CD8-positive, alpha-beta T cell (primary cell): ENCODE measurements at places on chromosomes 2 and 18.

- DNase-seq, result no peak
These were observed 29.9 kb upstream of the ALKAL2 start for GRCh38 chr2:317501-318424.

- DNase-seq, result no peak
These were observed 599.5 kb upstream of the ZNF804A start for GRCh38 chr2:183998797-183999190.

DNA sequence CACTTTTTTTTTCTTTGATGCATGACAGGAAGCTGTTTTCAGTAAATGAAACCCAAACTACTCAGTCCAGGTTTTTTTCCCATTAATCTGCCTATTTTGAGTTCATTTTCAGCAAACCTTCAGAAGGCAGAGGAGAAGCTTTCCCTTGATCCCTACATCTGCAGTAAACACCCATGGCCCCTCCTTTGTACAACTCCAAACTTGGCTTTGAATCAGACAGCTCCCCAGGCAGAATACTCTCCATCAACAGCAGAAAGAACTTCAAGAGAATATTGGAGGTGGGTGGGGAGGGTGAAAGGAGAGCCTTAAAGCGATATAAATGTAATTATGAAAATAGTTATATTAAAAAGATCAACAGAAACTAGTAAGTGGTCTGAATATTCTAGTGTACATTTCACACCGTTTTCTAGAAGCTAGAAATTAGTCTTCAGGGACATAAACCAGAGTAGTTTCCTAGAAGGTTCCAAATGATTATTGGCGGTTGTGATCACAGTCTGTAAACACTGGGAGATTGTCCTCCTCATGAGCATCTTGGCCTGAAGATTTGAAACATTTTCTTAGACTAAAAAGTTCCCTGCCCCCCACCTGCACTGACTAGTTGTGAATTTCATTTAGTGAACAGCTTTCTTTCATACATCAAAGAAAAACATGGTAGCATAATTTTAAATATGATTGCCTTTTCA, 75.1 kb upstream of the STK39 start:
- DNase-seq, result no peak

- no peak for DNase-seq
These were observed 29.7 kb downstream of the TWSG1 start for GRCh38 chr18:9364242-9364641.

- no peak for DNase-seq
These were observed 10.3 kb upstream of the KYNU start for GRCh38 chr2:142867136-142867535.

DNA sequence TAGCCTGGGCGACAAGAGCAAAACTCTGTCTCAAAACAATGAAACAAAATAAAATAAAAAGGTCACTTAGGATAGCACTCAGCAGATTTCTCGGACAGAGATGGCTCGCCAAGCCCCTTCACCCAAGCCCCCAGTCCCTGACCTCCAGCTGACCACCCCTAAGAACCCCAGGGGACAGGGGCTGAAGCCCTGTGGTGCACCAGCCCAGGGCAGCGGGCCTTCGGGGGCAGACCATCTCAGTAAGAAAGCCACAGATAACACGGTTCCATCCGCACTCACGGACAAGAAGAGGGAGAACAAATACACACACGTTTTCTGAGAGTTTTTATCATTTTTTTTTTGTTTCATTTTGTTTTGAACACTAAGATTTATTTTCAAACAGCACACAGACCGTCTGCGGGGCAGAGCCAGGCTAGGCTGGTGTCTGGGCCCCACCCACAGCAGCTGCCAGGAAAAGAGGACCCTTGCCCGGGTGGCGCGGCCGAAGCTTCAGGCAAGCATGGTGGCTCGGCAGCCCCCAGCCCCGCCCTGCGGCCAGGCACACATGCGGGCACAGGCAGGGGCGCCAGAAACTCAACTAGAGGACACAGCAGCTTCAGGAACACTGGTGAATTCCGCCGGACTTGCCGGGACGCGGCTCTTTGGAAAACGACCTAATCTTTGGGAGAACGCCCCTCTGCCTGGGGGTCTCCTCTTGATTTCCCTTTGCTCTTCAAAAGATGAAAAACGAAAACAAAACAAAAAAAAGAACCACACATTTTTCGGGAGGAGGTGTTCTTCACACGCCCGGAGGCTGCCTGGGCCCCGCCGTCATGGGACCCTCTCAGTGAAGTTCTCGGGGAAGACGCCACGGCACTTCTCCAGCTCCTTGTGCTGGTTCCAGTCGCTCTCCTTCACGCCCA, 59.0 kb downstream of the BIN1 start:
- no peak for DNase-seq

DNA sequence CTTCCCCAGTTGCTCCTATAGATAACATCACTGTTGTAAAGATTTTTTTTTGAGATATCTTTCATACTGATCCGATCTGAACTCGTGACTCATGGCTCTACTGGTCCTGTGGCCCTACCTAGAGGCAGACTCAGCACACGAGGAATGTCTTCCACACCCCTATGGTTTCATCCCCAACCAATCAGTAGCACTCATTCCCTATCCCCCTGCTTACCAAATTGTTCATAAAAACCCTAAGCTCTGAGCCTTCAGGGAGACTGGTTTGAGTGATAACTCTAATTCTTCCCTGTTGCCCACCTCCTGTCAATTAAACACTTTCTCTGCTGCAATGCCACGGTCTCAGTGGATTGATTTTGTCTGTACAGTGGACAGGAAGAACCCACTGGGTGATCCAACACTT, 4.2 kb upstream of the SAP130 start:
- DNase-seq, result no peak

GRCh38 chr2:120476141-120476540, 130.2 kb downstream of the INHBB start:
- no peak for DNase-seq

GRCh38 chr2:120675460-120676130, 60.1 kb upstream of the GLI2 start:
- peak; percentile 33 for DNase-seq
